ENCODE measurements at places on chromosomes 3 and 15.
A peak's percentile ranks its signal among the peaks of the same experiment; 100 is the strongest.

- no peak for DNase-seq
Observed at GRCh38 chr15:74387621-74388362, 20.3 kb upstream of the CYP11A1 start.

DNA sequence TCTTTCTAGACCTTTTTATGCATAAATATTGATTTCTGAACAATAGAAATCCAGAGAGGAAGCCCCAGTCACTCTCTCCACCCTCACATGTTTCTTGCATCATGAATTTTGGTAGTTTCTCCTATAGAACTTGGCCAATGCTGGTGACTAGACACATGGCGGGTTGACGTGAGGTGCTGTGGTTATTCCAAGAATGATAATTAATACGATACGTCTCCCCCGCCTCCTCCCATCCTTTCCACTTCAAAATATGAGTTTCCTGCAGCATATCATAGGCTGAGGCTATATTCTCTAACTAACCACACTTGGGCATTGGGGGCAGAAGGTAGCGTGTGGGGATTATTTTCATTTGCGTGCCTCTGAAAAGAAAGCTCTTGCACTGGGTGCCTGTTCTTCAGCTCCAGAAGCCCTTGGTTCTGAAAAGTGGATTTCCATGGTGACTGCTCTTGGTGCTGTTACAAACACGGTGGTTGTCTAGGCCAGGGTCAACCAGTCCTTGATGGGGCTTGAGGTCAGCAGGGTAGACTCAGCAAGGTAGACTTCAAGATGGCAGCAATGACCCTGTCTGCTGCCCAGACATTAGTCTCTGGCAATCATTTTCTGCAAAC lies 5.3 kb downstream of the TNFSF10 start:
- DNase-seq, result peak; percentile 83

- no peak for DNase-seq
Observed at GRCh38 chr15:43794269-43795037, 2.3 kb downstream of the SERF2 start.

DNA sequence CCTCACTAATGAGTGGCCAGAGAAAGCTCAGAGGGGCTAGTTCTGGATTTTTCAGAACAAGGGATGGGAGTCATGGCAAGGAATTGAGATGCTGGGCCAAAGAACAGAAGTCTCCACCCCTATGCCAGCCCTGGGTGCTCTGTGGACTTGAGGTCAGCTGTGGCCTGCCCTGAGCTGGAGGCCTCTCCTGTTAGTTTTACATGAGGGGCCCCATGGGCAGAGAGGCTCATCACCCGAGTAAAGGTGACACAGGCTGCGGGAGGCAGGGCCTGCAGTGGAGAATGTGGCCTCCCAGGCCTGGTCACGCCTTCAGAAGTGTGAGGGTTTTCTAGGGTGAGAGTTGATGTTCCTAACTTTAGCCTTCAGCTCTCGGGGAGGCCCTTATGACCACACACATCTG lies 44.9 kb downstream of the ABHD5 start:
- DNase-seq, result no peak

GRCh38 chr3:110656394-110657025 lies 415.1 kb upstream of the NECTIN3 start:
- DNase-seq, result no peak

GRCh38 chr15:85667491-85668424 lies 127.0 kb downstream of the KLHL25 start:
- peak; percentile 95 for DNase-seq

DNA sequence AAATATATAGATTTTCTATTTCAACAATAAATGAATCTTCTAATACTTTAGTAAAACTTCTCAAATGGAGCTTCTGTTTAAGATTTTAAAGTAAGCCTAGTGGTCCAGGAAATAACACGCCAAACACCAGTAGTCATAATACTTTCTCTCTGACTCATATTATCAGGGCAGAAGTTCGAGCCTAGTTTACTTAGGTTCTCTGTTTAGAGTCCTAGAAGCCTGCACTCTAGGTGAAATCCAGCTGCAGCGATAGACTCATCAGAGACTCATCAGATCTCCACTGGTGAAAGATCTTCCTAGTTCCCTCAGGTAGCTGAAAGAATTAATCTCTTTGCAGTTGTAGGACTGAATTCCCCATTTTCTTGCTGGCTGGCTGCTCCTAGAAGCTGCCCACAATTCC lies 552.5 kb upstream of the ROBO2 start:
- no peak for DNase-seq

- DNase-seq, result no peak
Observed at GRCh38 chr3:143699424-143699823, 148.8 kb downstream of the SLC9A9 start.

GRCh38 chr3:156688632-156689452 lies 14.5 kb downstream of the TIPARP start:
- no peak for DNase-seq

DNA sequence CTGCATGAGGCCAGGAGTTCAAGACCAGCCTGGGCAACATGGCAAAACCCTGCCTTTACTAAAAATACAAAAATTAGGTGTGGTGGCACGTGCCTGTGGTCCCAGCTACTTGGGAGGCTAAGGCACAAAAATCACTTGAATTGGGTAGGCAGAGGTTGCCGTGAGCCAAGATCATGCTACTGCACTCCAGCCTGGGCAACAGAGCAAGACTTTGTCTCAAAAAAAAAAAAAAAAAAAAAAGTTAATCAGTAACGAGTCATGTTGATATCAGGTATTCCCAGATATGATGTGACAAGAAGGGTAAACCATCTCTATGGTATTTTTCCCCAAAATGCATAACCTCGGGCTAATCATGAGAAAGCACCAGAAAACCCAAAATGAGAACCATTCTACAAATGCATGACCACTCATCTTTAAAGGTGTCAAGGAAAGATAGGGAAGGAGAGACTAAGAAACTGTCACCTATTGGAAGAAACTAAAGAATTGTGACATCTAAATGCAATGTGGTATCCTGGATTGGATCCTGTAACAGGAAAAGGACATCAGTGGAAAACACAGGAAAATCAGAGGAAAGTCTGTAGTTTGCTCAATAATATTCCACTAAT lies 66.5 kb upstream of the MAP4 start:
- no peak for DNase-seq

GRCh38 chr15:70530017-70530499 lies 233.3 kb downstream of the UACA start:
- DNase-seq, result no peak

- no peak for DNase-seq
Observed at GRCh38 chr15:34616613-34617012, 33.2 kb upstream of the GOLGA8B start.

All from CD4-positive, alpha-beta T cell treated with Interleukin-2 at 100 ng/mL for 4 hours (primary cell).